Stimulated activated effector memory CD8-positive, alpha-beta T cell treated with anti-CD3 and anti-CD28 coated beads, Interleukin-12 subunit alpha, Interleukin-12 subunit beta, amount 100 ng/mL, for 72 hours (primary cell): ENCODE measurements at places on chromosomes 2 and 18.

DNA sequence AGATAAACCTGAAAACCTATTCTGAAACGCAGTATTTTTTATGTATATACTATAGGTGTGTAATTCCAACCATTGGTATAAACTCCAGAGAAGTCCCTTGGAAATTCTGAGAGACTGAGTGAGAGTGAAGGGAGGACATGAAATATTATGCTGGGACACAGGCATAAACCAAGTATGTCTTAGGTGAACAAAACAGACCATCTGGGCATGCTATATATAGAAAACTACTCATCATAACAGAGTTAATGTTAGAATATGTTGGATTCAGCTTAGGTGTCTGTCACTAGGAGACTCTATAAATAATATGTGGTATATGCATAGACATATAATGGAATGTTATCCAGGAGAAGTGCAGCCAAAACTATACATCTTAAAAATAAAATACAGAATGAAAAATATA lies 282.6 kb downstream of the LRP1B start:
- no peak for DNase-seq

DNA sequence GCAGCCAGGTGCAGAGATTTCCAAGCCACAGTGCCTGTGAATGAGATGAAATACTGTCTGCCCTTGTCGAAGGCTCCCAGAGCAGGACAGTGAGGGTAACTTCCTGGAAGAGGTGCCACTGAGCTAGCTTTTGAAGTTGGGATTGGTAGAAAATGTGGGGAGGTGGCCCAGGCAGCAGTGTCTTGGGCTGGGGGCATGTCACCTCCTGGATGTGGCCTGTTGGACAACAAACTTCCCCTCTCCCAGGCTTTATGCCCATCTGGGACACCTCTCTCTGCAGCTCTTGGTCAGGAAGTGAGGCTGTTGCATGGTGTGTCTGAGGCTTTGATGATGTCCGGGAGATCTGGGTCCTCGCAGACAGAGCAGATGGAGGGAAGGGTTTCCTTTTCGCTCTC lies 151.4 kb downstream of the DYSF start:
- DNase-seq: no peak

- DNase-seq: no peak
These were observed 105.6 kb downstream of the PIGN start for GRCh38 chr18:62081248-62081647.

GRCh38 chr18:3209859-3210569 lies 9.8 kb downstream of the MYOM1 start:
- no peak for DNase-seq

DNA sequence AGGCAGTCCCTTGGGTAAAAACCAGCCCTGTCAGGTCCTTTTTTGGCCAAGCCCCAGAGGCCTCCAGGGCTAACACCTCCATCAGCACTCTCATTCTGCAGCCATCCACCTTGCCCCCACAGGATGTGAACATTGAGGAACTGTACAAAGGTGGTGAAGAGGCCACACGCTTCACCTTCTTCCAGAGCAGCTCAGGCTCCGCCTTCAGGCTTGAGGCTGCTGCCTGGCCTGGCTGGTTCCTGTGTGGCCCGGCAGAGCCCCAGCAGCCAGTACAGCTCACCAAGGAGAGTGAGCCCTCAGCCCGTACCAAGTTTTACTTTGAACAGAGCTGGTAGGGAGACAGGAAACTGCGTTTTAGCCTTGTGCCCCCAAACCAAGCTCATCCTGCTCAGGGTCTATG lies 7.3 kb downstream of the IL1F10 start:
- DNase-seq: no peak

GRCh38 chr2:64989982-64990614 lies 899 bp downstream of the SLC1A4 start:
- DNase-seq: no peak

- peak; percentile 74 for DNase-seq
These were observed 72.3 kb downstream of the IL1R2 start for GRCh38 chr2:102063941-102064678.

DNA sequence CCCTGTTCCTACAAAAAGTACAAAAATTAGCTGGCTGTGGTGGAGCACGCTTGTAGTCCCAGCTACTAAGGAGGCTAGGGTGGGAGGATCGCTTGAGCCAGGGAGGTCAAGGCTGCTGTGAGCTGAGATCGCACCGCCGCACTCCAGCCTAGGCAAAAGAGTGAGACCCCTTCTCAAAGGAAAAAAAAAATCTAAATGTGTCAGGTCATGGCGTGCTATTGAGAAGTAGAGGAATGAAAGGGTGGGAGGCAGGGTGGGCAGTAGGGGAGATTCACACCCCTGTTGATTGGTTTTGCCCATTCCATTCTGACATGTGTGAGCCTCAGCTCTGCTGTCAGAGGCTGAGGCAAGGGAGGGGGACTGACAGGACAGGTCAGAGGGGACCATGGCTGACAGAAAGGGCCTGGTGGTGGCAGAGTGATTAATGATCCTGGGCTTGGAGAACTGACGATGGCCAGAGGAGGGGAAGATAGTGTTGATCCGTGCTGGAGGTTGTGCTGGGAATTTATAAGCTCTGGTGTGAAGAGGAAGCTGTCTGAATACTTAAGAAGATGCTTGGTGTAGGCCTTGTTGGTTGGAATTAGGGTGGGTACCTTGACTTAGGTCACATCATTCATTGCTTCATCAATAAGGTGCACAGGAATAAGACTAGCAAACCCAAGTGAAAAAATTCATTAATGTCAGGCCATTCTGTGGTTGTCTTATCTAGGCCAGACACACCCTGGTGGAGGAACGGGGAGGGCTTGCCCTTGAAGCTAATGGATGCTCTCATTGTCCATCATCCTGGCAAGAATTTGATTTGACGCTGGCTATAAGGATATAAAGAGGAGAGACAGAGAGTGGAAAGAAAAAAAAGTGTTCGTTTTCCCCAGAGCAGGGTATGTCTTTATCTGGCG lies 19.1 kb upstream of the SMARCAL1 start:
- no peak for DNase-seq
